Naive thymus-derived CD8-positive, alpha-beta T cell (primary cell): ENCODE measurements at places on chromosomes 1 and 21.

GRCh38 chr1:62476525-62477219 lies 39.8 kb downstream of the USP1 start:
- no peak for DNase-seq

GRCh38 chr1:3151456-3151855 lies 82.5 kb downstream of the PRDM16 start:
- DNase-seq, result no peak

DNA sequence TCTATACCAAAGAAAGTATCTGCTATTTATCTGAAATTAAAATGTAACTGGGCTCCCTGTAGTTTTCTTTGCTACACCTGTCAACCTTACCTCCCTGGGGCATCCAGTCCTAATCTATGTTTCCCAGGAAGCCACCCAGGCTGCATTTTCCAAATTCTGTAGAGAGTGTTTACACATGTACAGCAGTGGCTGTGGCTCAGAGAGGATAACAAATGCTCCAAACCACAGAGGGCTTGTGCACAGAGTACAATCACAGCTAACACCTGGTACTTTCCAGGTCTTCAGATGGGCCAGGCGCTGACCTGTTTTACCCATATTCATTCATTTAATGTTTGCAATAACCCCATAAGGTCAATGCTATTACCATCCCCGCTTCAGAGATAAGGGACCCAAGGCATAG lies 146.5 kb upstream of the TNR start:
- DNase-seq, result no peak

DNA sequence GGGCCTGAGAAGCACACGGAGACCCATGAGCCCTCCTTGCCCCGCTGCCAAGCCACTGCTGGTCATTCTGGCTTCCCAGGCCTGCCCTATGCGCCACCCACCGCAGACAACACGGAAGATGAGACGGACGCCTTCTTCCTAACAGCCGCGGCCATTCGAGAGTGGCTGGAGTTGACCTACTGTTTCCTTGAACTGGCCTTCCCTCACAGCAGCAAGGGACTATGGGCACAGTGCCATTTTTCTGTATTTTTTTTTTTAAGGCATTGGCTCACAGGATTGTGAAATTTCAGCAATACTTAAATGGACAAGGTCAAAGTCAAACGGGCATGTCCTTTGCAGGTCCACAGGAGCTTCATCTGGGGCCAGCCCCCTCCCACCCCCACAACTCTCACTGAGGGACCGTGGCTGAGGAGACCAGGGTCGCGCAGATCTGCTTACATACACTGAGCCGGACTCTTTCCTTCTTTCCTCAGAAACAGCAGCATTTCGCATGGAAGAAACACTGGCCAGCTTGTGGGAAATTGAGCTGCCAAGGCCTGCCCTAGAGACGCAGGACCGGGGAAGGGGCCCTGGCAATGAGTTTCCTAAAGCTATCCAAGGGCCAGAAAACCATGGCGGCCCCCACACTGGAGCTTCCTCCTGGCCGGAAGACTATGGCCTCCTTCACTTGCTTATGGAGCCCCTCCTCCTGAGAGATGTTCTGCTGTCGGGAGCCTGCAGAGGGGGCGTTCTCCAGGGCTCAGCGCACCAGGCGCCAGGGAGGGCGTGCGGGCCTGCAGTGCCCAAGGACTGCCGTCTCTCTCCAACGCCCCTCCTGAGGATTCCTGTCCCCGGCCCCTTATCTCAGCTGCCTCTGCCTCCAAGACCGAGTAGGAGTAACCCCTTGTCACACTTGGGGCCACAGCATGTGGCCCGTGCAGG lies 98.9 kb downstream of the PGBD5 start:
- DNase-seq, result no peak

- no peak for DNase-seq
These were observed 262.1 kb upstream of the LRRC7 start for GRCh38 chr1:69305621-69306020.

DNA sequence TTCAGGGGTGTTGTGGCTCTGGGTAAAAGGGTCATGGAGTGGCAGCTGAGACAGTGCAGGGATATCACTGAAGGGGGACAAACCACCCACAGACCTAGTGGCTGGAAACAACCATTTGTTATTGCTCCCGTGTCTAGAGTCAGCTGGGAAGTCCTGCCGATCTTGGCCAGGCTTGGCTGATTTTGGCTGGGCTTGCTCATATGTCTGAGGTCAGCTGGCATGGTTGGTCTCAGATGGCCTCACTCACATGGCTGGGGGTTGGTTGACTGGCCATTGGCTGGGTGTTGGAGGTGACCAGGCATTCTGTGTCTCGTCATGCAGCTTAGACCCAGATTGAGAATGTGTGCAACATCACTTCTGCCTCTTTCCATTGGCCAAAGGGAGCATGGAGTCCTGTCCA lies 203.8 kb upstream of the POU3F1 start:
- DNase-seq, result no peak
